ENCODE measurements at places on chromosomes 16 and 17. TPM values are rescaled to one million over a fixed set of nuclear protein-coding genes. Genes with fewer than 3 reads are reported as not detected.

DNA sequence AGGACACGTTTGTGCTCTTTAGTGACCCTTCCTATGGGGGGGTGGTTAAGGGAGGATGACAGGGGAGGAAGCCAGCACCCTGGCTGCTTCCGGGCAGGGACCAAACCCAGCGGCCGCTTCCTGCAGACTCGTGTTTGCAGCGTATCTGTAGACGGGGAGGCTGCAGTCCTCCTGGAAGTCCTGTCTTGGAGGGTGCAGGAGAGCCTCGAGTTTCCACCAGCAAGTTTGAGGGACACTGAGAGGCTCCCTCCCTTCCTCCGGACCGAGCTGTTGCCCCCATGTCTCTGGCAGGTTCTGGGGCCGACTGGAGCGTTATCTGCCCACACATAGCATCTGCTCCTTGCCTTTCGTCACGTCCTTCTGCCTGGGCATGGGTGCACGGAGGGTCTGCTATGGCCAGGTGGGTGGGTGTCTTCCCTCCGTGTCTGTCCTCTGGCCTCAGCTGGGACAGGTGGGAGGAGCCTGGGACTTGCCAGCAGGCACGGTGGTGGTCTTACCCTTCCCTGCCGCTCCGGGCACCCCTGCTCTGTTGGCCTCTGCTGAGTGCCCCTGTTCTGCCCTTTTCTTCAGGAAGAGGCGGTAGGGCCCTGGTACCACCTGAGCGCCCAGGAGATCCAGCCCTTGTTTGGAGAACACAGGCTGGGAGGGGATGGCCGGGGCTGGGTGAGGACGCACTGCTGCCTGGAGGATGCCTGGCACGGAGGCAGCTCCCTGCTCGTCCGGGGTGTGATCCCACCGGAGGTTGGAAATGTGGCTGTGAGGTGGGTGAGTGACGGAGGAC is 8.8 kb downstream of the ENGASE start:
- H3K4me1 ChIP-seq = no peaks in the 10 kb centered on the region
- peaks cover 68% of the 10 kb centered on the region for H3K36me3 ChIP-seq
- H3K27ac ChIP-seq = no peak overlapping the region
- no peak overlapping the region for H3K4me3 ChIP-seq

DNA sequence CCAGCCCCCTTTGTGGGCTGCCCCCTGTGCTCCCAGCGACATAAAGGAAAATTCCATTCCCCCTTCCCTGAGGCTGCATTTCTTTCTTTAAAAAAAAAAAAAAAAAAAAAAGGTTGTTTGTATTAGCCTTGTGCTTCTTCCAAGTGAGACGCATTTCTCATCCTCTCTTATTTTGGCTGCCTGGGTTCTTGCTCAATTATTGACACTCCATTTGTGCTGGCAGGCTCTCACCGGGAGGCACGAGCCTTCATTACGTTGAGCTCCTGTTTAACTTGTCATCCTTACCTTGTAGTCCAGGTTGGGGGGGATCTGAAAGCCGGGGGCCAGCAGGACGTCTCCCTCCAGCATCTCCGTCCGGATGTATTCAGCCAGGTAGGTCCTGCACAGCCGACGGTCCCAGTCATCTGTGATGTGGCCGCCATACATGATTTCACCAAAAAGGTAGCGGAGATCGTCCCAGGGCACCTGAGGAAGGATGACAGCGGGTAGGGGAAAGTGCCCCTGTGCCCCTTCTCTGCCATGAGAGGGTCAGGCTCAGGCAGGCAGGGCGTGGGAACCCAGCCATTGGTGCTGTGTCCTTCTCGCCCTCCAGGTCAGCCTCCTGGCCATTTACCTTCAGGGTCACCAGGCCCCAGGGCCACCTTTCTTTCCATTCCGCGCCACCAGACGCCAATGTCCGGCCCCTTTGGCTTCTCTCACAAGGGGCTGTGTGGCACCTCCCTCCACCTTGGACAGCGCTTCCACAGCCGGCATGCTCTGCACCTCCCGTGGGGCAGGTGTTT is 50.6 kb downstream of the PGS1 start:
- no peak overlapping the region for H3K4me3 ChIP-seq
- H3K36me3 ChIP-seq = peaks cover 18% of the 10 kb centered on the region
- DNase-seq = no peak
- no peaks in the 10 kb centered on the region for H3K4me1 ChIP-seq

Gene SPN
- 10.3 TPM for total RNA-seq

GRCh38 chr16:50961952-50962351 is 189.1 kb downstream of the SALL1 start:
- no peaks in the 10 kb centered on the region for H3K4me1 ChIP-seq
- no peak overlapping the region for H3K27ac ChIP-seq
- no peaks in the 10 kb centered on the region for H3K27me3 ChIP-seq

GRCh38 chr17:13862346-13862745 is 207.0 kb upstream of the COX10 start:
- H3K27me3 ChIP-seq = no peaks in the 10 kb centered on the region
- H3K27ac ChIP-seq = no peak overlapping the region
- H3K4me1 ChIP-seq = no peaks in the 10 kb centered on the region
- no peaks in the 10 kb centered on the region for H3K36me3 ChIP-seq
